ENCODE measurements at places on chromosomes 6 and 20. TPM values are rescaled to one million over a fixed set of nuclear protein-coding genes. Genes with fewer than 3 reads are reported as not detected.
A peak's percentile ranks its signal among the peaks of the same experiment; 100 is the strongest.

The LTB gene
- total RNA-seq: 1,909 TPM

DNA sequence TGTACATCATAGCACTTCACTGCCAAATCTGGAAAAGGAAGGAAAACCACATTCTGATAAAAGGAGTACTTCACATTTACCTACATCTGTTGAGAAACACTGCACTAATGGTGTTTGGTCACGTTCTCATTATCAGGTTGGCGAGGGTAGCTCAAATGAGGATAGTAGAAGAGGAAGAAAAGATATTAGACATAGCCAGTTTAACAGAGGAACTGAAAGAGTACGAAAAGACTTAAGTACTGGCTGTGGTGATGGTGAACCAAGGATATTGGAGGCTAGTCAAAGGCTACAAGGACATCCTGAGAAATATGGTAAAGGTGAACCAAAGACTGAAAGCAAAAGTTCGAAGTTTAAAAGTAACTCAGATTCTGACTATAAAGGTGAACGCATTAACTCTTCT is 32.0 kb upstream of the GJA10 start:
- DNase-seq: no peak

GRCh38 chr20:11792568-11792953 is 125.1 kb upstream of the BTBD3 start:
- DNase-seq: no peak

The CPNE5 gene
- total RNA-seq: 0.27 TPM

DNA sequence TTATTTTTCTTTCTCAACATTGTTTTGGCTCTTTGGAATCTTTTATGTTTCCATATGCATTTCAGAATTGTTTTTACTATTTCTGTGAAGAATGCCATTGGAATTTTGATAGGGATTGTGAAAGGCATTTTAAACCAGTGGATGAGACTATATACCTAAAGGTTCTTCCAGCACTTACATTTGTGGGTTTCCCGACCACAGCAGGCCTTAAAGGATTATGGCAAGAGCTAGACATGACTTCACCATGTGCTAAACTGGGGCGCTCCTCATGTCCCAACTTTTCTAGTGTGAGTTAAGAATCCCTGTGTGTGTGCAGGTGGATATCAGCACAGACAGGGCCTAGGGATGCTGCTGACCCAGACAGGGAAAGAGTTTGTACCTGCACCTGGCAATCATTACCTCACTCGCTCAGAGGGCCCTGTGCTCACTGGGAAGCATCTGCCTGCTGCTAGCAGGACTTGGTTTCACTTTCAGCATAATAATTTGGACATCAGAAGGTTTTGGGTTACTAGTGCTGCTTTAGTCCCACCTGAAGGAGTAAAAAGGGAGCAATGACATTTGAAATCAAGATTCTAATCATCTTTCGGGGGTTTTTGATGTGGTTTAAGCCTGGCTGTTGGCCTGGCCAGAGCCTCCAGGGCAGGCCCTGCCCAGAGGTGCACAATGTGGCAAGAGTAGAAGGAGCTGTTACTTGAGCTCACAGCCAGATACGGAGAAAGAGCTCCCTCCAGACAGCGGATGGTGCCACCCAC is 137.1 kb downstream of the CDC5L start:
- no peak for DNase-seq

GRCh38 chr20:39516964-39517363 is 554.8 kb downstream of the DHX35 start:
- DNase-seq: no peak

The MLN gene
- total RNA-seq: not detected

The TMEM14A gene
- total RNA-seq: 18.0 TPM

The METTL24 gene
- total RNA-seq: not detected

The ACTL10 gene
- 4.9 TPM for total RNA-seq

- no peak for DNase-seq
Observed at GRCh38 chr6:28782113-28782673, 141.6 kb downstream of the TRIM27 start.

GRCh38 chr6:168345896-168346754 is 26.5 kb upstream of the DACT2 start:
- DNase-seq: no peak

GRCh38 chr20:6006603-6006949 is 47.3 kb downstream of the LRRN4 start:
- no peak for DNase-seq

The LPIN3 gene
- 3.0 TPM for total RNA-seq

GRCh38 chr20:10924644-10925201 is 250.9 kb upstream of the JAG1 start:
- DNase-seq: no peak

- peak; percentile 30 for DNase-seq
Observed at GRCh38 chr6:109595998-109596397, 95.0 kb downstream of the AK9 start.

- no peak for DNase-seq
Observed at GRCh38 chr6:97702248-97702647, 419.2 kb upstream of the MMS22L start.

The FBXO5 gene
- total RNA-seq: 3.2 TPM

The ABHD16B gene
- total RNA-seq: 0.24 TPM

The DDO gene
- not detected for total RNA-seq

DNA sequence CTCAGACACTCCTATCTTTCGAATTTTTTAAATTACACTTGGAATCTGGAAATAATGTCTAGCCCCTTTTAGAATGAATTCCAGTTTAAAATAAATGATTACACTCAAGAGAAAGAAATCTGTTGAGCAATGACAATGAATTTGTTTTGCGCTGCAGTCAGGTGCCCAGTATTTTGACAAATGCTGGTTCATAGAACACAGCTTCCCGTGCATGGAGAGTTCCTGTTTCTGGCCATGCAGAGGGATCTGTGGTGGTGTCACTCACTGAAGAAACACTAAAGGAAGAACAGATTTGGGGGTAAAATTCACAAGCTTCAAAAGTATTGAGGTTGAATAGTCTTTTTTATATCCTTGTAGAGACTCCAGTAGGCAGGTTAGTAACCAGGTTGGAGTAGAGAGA is 113.4 kb upstream of the CEP85L start:
- no peak for DNase-seq

DNA sequence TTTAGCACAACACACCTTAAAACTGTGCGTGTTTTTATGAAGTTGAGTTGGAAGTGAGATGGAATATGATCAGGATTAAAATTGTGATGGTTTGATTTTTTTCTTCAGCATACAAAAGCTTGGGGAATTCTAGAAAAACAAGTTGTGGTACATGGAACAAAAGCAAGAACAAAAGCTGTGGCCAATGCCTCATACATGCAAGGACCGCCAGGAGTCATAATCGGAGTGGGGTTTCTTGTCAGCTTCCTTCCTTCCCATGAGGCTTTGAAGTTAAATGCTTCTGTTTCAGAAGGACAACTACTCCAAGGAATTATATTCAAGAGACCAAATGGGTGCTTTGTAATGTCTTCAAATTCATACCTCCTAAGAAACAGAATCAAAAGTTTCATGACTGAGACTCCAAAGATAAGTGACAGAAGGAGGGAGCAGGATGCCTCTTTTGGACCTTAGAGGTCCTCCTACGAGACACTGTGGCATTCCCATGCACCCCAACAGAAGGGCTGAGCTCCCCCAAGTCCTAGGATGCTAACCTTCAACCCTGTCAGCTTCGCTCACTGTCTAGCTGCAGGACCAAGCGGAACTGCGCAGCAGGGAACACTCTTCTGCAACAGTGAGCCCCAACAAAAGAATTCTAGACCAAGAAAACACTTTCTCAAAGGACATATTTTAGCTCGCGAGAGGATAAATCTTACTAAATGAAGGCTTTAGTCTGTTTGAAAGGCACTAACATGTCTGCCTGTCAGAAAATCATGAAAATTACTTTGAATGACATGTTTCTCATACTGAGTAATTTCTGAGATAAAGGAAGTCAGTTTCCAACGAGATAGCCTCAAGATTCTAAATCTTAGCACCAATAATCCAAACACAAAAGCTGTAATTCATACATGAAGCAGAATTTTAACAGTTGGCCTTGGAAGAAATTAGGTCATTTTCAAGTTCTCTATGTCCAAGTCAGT is 108.5 kb upstream of the NHSL1 start:
- no peak for DNase-seq

- DNase-seq: peak; percentile 42
Observed at GRCh38 chr6:163554663-163555062, 140.1 kb downstream of the QKI start.

GRCh38 chr6:36380166-36380565 is 7.3 kb downstream of the ETV7 start:
- no peak for DNase-seq

The CASS4 gene
- total RNA-seq: 8.0 TPM

DNA sequence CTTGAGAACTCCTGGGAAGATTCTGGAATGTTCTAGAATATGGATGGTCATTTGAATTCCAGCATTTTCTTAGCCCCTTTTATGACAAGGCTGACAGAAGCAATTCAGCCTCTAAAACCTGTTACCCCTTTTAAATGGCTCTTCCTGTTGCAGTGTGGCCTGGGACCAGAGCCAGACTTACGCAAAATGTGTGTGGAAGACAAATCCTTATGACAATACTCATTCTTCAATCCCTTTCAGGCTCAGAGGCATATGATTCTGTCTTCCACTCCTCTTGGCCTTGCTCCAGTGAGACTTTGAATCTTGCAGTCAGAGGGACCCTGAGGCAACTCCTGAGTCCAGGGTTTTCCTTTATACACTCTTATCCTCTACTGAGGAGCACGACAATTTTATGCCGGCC is 287.0 kb downstream of the CLIC5 start:
- no peak for DNase-seq

The GPR63 gene
- 0.43 TPM for total RNA-seq

GRCh38 chr20:10404023-10404628 is 29.9 kb downstream of the MKKS start:
- no peak for DNase-seq

The DEFB115 gene
- not detected for total RNA-seq

GRCh38 chr20:57275813-57276212 is 9.4 kb upstream of the BMP7 start:
- DNase-seq: no peak

DNA sequence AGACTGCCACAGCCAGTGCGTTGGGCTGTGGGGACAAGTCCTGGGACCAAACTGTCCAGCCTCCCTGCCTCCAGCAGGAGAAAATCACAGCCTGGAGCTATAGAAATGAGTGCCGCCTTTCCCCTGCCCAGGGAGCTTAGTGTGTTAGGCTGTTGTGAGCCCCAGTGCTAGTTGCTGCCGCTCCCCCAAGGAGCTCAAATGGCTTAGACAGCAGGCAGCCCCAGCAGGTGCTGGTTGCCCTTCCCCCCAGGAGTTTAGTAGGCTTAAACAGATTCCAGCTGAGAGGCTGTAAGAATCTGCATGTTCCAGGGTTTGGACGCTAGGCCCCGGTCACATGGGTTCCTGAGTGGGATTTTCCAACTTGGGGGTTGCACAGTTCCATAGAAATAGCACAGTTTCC is 27.2 kb upstream of the HMGN3 start:
- no peak for DNase-seq

- no peak for DNase-seq
Observed at GRCh38 chr6:131875647-131876046, 67.8 kb downstream of the ENPP1 start.

The SDCBP2 gene
- total RNA-seq: 1.0 TPM

The COX4I2 gene
- not detected for total RNA-seq

GRCh38 chr6:134630508-134631121 is 312.7 kb upstream of the SGK1 start:
- DNase-seq: no peak

GRCh38 chr6:9581155-9581554 is 833.7 kb downstream of the TFAP2A start:
- DNase-seq: no peak

DNA sequence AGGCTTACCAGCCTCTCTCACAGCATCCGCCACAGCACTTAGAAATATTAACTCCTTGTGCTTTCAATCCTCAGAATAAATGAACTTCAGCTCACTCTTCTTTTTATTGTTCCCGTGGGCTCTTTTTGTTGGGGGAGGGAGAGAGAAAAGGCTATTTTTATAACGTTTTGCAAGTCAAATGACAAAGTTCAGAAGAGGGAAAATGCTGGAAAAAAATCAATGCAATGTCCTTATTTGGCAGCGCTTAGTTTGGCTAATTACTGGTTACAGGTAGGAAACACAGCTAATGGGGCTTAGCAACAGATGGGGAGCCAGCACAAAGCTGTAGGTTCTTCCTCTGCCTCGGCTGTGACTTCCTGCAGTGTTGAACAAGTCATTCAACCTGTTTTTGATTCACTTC is 1067.0 kb upstream of the MAP3K7 start:
- DNase-seq: no peak

The DYNLT2 gene
- total RNA-seq: 4.1 TPM

The ATP6V1G2 gene
- total RNA-seq: 7.5 TPM

GRCh38 chr20:34524426-34524825 is 8.2 kb downstream of the DYNLRB1 start:
- no peak for DNase-seq

- no peak for DNase-seq
Observed at GRCh38 chr6:143188292-143188691, 127.6 kb downstream of the AIG1 start.

The POU5F1 gene
- not detected for total RNA-seq

The SMPDL3A gene
- total RNA-seq: 1.4 TPM

The ANKEF1 gene
- total RNA-seq: 5.8 TPM

DNA sequence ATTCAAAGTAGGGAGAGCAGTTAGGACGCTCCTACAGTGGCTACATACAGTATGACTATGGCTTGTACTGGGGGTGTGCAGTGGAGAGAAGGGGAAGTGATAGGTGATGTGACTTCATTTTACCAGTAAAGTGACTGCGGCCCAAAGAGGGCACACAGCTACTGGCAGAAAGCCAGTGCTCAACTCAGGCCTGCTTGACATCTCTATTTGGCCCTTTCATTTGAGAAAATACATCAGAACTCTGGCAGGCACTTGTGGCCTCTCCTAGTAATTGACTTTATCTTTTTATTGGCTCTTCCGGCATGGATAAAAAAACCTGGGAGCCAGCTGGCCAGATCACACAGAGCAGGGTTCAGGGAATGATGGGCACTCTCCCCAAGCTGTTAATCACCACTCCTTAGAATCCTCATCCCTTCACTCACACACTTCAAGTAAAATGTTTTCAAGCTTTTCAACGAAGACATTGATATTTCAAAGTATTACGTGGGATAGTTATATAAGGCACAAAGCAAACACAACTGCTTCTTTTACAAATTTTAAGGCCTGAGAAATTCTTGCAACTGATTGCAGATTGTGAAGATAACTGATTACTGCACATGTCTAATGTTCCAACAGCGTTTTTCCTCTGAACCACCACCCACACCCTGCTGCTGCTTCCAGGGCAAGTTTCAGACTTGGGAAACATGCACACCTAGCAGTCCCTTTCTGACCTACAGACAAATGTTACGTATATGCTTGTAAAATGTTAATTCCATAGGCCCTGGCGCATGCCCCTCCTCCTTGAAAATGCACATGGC is 73.5 kb downstream of the TNFRSF21 start:
- no peak for DNase-seq

GRCh38 chr6:141105481-141105880 is 1027.2 kb upstream of the GJE1 start:
- no peak for DNase-seq

DNA sequence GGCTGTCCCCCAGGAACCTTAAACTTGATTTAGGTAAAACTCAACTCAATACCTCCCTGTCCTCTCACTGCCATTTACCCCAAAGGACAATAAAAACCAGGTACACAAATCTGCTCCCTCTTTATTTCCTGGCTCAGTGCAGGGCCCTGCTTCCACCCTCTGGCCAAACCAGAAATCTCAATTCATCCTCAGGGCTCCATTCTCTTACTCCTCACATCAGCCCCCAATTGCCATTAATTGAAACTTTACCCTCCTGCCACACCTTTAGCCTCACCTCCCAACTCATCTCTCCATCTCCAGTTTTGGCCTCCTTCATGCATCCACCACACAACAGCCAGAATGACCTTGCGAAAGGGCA is 10.5 kb downstream of the ZBTB2 start:
- DNase-seq: no peak
